NCI-H2081 (cell line): ENCODE measurements at places on chromosomes 16 and 17.

- DNase-seq: no peak
These were observed 4.1 kb upstream of the SLC13A2 start for GRCh38 chr17:28469376-28469775.

GRCh38 chr17:13480877-13481276, 120.9 kb downstream of the HS3ST3A1 start:
- DNase-seq: no peak

GRCh38 chr17:44778656-44779210, 19.9 kb downstream of the ADAM11 start:
- no peak for DNase-seq

DNA sequence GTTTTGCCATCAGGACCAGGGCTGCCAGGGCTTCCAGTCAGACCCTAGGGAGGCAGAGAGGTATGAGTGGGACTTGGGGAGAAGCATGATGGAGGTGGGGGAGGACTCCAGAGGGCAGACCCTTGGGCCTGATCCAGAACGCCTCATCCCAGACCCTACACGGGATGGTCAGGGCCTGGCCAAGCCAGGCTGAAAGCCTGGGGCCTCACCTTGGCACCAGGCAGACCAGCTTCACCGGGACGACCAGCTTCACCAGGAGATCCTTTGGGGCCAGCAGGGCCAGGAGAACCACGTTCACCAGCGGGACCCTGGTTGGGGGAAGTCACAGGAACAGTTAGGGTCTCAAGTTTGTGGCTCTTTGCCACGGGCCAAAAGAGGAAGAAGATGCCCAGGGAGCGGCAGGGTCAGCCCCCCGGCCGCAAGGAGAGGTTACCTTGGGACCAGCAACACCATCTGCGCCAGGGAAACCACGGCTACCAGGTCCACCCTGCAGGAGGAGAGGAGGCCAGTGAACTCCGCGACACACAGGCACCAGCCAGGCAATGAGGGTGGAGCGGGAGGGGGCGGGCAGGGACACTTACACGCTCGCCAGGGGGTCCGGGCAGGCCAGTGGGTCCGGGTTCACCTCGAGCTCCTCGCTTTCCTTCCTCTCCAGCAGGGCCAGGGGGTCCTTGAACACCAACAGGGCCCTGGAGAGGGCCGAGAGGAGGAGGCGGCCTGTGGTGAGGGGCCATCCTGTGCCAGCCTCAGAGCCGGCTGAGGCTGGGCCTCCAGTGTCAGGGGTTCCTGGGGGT, 7.1 kb downstream of the COL1A1 start:
- no peak for DNase-seq

GRCh38 chr17:74639704-74640151, 16.2 kb upstream of the CD300E start:
- DNase-seq: no peak

DNA sequence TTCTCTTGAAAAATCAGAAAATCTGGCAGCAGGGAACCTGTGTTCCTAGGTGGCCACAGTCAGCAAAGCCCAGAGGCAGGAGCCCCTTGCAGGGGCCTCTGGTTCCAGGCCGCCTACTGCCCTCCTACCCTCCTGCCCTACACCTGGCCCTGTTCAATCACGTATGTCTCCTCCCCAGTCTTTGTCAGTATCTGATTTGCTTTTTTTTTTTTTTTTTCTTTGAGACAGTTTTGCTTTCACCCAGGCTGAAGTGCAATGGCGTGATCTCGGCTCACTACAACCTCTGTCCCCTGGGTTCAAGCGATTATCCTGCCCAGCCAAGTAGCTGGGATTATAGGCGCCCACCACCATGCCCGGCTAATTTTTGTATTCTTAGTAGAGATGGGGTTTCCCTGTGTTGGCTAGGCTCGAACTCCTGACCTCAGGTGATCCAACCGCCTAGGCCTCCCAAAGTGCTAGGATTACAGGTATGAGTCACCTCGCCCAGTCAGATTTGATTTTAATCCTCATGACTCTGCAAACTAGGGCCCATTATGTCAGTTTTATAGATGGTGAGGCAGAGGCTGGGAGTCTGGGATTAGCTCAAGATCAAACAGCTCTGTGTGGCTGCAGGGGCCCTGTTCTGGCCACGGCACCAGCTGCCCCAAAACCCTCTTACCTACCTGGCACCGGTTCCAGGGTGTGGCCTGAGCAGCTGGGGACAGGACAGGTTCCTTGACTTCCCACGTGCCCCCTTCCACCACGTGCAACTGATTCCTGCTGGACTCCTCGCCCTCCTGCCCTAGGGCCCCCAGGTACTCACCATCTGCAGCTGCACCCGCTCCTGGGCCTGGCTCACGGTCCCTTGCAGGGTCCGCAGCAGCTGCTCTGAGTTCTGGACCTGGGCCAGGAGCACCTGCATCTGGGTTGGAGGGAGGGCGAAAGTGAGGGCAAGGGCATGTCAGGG, 14.7 kb downstream of the RABEP2 start:
- no peak for DNase-seq

- no peak for DNase-seq
These were observed 17.2 kb downstream of the ATP6V0A1 start for GRCh38 chr17:42475835-42476234.

DNA sequence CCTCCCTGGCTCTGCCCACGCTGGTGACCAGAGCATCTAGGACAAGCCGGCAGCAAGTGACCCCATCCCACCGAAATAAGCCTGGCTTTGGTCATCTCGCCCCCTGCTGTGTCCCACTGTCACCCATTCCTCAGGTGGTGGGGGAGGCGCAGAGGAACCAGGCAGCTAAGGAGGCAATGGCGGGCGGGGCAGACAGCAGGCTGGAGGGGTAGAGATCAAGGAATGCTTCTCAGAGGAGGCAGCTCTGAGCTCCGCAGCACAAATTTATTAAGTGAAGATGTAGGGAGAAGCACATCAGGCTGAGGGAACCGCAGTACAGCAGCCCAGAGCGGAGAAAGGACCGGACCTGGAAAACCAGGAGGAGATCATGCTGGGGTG, 7.5 kb upstream of the KREMEN2 start:
- DNase-seq: no peak

DNA sequence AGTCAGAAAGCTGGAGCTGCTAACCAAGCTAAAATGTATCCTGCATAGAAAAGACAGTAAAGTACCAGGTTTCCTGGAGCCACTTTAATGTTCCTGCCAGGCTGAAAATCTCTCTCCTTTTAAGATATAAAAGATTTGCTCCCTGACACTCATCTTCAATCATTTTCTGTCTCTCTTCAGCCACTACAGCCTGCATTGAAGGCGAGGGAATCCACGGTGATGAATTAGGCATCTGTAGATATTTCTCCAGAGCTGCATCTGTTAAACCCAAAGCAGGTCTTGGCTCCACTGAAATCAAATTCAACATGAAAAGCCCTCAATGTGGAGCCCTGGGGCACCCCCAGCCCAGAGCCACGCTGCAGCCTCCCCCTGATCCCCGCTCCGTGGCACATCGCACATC, 94.7 kb upstream of the CRHR1 start:
- DNase-seq: no peak

DNA sequence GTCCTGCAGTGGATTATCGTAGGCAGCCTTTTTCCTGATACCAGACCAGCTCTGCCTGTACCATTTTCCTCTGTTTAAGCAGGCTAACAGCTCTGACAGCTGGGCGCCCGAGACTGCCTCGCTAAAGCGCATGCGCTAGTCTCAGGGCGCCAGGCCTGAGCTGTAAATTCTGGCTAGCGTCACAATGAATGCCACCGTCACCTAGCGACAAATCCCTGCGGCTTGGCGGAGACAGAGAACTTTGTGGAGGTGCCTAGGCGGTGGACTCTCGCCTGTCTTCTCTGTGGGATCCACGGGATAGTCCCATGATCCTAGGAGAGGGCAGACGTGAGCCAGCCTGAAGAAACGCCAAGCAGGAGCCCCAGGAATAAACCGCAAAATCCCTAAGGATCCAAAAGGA, 573.9 kb downstream of the KCNJ18 start:
- DNase-seq: peak; percentile 2

- no peak for DNase-seq
These were observed 452.8 kb downstream of the SLC39A11 start for GRCh38 chr17:72639711-72640110.

DNA sequence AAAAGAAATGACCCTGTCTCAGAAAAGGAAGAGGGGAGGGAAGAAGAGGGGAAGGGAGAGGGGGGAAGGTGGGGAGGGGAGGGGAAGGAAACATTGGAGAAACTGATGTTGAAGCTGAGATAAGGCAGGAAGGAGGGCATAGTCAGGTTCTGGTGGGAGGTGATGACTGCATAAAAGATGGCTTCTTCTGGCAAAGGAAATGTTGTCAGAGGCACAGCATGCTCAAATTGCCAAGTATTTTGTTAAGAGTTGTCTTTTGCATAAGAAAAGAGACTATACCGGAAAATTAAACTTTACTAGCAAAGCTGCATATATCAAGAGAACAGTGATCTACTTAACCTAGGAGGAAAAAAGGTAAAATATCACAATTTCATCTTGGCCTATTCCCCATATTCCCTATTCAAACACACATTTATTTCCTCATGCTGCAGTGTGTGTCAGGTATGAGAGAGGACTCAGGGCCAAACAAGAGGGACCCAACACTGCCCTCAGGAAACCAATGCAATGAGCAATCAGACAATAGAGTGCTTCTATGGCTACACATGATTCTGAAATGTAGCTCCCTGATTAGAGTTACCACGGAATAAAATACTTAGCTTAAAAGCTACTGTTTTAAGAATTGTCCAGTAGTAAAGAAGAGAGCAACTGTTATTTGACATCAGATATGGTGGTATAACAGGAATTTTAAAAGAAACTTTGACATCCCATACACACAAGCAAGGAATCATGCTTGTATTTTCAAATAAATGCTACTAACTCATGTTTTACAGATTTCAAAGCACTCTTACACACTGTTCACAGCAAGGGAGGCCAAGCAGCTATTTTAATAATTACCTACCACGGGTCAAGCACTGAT, 80.9 kb downstream of the PARN start:
- peak; percentile 7 for DNase-seq

DNA sequence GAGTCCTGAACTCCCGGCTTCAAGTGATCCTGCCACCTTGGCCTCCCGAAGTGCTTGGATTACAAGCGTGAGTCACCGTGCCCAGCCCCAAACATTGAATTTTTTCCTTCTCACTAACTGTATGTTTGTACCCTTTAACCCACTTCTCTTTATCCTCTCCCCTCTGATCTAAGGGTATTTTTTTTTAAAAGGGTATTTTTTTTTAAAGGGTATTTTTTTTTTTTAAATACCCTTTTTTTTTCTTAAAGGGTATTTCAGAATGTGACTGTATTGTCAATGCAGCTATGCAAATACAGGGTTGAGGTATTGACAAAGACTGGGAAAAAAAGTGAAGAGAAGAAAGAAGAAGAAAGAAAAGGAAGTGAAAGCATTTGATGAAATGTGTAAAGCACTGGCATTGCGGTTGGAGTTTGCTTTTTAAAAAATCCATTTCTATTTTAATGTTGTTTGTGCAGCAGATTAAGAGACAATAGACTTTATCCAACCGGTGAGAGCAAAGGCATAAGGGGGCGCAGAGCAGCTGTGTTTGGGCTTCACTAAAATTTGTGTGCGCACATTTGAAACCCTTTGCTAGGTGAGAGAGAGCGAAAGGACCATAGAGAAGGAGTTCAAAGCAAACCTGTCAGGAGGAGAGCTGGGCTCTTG, 42.4 kb downstream of the SYT17 start:
- no peak for DNase-seq
